ENCODE measurements at places on chromosomes 4 and X. TPM values are rescaled to one million over a fixed set of nuclear protein-coding genes. Genes with fewer than 3 reads are reported as not detected.

Gene JAKMIP1
- not detected for total RNA-seq

Gene FAM9A
- total RNA-seq: not detected

Gene SH3D19
- 86.0 TPM for total RNA-seq

Gene CLCN5
- 7.7 TPM for total RNA-seq

Gene H2BW2
- total RNA-seq: not detected

Gene ZNF674
- 2.3 TPM for total RNA-seq

Gene OPRPN
- total RNA-seq: not detected

Gene DNAAF6
- not detected for total RNA-seq

Gene FMR1NB
- total RNA-seq: not detected

Gene ZNF732
- total RNA-seq: 0.37 TPM

Gene ADH6
- not detected for total RNA-seq

Gene ARL9
- total RNA-seq: under 0.01 TPM

Gene GC
- not detected for total RNA-seq

Gene MTMR1
- total RNA-seq: 18.0 TPM

Gene BANK1
- total RNA-seq: under 0.01 TPM

Gene NLGN3
- 0.37 TPM for total RNA-seq

Gene PPBP
- not detected for total RNA-seq

Gene KCNIP4
- not detected for total RNA-seq

Gene FHL1
- total RNA-seq: 31.7 TPM

Gene FAT1
- total RNA-seq: 172 TPM

Gene HPGD
- total RNA-seq: 5.5 TPM

Gene PWWP3B
- not detected for total RNA-seq

Gene MCF2
- total RNA-seq: not detected

Gene PLK4
- total RNA-seq: 9.6 TPM

Gene SOWAHD
- total RNA-seq: not detected

Gene KLHL8
- total RNA-seq: 9.6 TPM

Gene PRRG3
- total RNA-seq: 0.73 TPM

Gene SCARB2
- total RNA-seq: 122 TPM
